ENCODE measurements at places on chromosomes 7 and 10.

DNA sequence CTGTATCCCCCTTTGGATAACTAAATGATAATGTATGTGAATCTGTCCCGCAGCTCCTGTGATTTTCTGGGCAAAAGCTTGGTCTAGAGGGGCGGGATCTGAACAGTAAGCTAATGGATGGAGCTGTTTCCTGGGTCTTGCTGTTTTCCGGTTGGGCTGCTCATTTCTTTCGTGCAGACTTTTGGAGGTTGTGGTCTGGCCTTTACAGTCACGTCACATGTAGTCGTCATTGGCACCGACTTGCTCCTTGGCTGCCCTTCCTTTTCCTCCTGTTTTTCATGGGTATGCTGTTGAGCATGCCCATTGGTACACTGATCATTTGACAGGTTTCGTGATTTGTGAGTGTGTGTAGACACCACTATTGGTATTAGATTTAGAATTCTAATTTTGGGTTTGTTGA is 2.0 kb downstream of the FBH1 start:
- no peak for DNase-seq

DNA sequence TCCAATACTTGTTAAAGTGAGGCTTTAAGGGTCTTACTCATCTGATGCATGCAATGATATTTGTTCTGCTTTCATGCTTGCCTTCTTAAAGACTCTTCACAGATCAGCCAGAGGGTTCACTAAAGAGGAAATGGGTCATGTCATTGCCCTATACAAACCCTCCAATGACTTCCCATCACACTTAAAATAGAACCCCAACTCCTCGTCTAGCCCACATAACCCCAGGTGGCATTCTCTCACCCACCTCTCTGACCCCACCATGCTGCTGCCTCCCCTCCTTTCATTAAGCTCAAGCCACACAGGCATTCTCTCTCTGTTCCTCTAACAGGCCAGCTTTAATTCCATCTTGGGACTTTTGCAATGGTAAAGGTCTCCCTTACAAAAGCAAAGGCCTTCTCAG is 253.6 kb downstream of the GRID1 start:
- DNase-seq, result no peak

- no peak for DNase-seq
Measured at GRCh38 chr7:139732471-139733167, 45.2 kb downstream of the HIPK2 start.

DNA sequence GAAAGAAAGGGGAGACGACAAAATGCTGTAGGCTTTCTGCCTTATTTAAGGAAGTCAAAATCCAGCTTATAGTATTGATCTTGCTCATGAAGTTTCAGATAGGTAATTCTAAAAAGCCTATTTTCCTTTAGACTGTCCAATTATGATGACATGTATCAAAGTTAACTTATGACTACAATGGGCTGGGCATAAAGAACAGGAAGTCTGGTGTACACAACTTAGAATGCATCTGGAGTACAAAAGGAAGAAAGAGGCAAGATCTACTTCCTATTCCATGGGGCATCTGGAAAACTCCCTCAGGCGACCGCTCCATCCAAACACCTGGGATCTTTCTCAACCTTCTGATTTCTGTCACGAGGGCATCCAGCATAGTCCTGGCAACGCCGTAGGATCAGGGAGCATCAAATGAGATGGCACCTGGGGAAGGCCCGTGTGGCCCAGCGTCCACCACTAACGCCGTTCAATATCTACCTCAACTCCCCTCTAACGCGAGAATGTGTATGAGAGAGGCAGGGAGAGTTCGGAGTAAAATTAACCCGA is 512 bp downstream of the FAM24B start:
- peak; percentile 21 for DNase-seq

DNA sequence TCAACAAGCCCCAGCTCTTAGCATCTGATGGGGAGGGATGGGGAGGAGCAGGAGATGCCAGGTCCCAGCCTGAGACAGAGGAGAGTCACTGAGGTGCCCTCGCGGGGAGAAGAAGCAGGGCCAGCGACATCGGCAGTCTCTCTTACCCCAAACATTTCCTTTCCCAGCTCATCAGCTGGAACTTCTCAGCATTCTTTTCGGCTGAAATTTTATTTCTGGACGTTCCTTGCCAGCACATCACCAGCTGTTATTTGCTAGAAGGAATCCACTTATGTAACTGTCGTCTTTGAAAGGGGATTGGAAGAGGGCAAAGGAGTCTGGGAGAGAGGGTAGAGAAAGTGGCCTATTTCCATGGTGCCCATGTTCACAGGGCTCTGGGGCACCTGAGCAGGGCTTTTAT is 101.0 kb upstream of the SHH start:
- no peak for DNase-seq

DNA sequence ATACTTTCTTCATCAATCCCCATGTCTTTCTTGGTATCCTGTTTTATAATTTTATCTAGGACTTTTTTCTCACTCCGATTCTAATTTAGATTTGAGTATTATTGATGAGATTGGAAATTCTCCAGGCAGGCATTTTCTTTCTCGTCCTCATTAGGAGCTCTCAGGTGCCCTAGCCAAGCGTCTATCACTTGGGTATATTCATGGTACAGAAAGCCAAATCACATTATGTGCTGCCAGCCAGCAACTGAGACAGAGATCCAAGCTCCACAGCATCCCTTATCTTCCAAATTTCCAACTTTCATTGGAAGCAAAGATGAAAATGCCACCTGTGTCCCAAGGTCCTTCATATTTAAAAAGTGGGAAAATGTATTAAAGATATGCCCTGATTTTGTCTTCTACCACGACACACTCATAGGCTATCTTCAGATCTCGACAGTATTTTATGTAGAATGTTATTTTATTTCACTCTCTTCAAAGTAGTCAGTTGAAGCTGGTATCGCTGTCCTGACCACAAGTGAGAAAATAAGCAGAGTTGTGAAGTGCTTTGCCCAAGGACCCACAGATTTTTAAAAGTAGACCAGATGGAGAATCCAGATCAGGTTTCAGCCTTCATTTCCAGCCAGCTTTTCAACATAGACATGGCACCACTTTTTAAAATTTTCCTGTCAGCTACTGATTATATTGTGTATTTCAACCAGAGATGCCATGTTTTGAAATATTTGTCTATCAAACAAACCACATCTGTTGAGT is 773.4 kb downstream of the CNTNAP2 start:
- no peak for DNase-seq

DNA sequence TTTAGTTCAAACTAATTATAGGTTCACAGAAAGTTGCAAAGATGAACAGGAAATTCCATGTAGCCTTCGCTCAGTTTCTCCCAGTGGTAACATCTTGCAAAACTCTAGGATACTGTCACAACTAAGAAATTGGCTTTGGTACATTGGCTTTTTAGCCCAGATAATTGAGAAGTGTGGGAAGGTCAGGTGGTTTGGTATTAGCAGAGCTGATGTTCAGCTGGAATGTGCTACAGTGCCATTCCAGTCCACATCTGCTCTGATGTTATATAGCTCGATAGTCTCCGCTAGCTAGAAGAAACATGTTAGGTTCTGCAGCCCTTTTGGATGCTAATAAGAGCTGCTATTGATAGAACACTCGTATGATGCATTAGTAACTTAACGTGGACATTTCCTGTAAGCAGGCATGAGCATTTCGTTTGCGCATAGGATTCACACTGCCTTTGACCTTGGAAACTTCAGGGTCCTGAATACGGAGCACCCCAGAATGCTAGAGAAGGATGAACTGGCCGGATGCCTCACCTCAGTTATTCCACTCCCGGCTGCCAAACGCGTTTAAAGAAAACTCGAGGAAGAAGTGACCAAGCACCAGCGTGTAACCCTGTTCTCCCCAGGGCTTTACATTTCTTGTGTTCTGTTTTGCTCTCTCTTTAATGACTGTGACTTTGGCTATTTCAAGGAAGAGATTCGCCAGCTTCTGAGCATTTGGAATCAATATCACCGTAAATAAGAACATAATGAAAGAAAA is 271.4 kb downstream of the GALNT17 start:
- no peak for DNase-seq

DNA sequence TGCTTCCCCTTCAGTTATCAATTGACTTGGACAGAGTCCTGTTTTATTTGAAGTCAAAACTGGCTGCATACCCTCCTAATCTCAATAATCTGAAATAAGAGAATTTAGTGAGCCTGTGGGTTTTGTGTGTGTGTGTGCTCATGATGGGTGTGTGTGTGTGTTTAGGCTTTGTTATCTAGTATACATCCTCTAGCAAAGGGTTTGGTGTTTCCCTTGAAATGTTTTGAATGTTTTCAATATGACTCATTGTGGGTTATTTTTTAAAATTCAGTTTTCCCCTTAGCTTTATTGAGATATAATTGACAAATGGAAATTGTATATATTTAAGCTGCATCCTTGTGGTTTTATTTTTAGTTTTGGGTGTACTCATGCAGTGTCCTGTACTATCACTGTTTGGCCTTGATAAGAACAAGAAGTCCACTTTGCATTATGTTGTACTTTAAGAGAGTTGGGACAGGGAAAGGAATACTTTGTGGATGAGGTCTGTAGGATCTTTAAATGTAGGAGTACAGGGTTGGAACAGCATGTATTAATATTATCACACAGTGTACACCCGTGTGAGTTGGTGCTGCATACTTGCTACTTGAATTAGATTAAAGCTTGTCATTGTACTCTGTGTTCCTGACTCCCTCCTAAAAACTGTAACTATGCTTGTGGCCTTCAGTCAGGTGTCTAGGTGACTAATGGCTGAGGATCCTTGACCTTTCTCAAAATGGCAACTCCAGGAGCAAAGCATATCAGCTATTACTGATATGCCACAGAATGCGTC is 58.3 kb downstream of the VCL start:
- DNase-seq, result peak; percentile 72

DNA sequence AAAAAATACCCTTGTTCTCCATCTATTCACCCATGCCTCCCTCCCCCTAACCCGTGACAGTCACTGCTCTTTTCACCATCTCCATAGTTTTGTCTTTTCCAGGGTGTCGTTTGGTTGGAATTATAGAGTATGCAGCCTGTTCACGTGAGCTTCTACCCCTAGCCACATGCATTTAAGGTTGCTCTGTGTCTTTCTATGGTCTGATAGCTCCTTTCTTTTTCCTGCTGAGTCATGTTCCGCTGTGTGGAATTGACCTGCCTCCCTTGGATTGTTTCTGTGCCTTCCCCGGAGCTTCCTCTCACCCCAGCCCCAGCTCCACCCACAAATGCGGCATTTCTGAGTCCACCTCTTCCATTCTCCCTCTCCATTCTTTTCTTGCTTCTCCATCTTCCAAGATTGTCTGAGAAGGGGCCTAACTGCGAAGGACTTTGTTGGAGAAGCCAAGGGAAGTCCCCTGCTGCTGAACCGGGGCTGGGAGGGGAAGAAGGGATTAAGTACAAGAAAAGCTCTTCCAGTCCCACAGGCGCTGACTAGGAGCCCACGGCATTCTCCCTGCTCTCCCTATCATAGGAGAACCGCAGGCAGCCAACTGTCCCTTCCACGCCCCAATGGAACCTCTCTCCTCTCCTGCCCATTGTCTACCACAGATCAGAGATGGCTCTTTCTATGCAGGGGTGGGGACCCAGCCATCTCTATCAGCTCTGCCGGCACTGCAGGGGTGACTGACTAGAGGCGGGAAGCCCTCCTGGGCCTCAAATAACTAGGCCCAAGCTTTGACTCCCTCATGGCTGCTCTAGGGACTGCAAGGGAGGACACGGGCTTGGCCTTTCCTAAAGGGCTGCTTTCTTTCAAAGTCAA is 87.5 kb upstream of the ANLN start:
- no peak for DNase-seq

- no peak for DNase-seq
Measured at GRCh38 chr10:5989756-5990155, 12.4 kb upstream of the IL15RA start.

- peak; percentile 42 for DNase-seq
Measured at GRCh38 chr10:102133373-102134195, 744 bp downstream of the PPRC1 start.

- DNase-seq, result peak; percentile 13
Measured at GRCh38 chr7:144821067-144821466, 14.8 kb downstream of the TPK1 start.

DNA sequence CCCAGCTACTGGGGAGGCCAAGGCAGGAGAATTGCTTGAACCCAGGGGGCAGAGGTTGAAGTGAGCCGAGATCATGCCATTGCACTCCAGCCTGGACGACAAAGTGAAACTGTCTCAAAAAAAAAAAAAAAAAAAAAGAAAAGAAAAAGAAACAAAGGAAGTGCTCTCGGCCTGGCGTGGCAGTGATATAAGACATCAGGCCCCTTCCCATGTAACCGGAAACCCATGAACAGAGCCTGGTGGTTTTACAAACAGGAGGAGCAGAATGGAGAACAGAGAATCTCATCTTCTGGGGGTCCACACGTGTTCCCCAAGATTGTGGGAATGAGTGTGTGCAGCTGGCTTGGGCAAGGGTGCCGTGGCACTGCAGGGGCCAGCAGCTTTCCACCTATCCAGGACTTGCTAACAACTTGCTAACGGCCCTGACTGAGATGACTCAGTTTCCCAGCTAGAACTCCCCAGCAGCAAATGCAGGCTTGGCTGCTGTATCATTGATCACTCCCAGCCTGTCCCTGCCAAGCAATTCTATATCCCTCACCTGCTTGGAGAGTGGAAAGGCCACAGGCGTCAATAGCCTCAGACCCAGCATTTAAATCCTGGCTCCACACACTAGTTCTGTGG is 103.0 kb downstream of the COL26A1 start:
- no peak for DNase-seq

Measured in CD4-positive, alpha-beta T cell treated with Interleukin-4 for 4 hours (primary cell).